Stomach (tissue), 19 donors: ENCODE measurements at places on chromosomes 3 and 15. TPM values are rescaled to one million over a fixed set of nuclear protein-coding genes. Genes with fewer than 3 reads are reported as not detected.

SOX14 gene
- total RNA-seq = not detected

ANKRD63 gene
- not detected for total RNA-seq

DNA sequence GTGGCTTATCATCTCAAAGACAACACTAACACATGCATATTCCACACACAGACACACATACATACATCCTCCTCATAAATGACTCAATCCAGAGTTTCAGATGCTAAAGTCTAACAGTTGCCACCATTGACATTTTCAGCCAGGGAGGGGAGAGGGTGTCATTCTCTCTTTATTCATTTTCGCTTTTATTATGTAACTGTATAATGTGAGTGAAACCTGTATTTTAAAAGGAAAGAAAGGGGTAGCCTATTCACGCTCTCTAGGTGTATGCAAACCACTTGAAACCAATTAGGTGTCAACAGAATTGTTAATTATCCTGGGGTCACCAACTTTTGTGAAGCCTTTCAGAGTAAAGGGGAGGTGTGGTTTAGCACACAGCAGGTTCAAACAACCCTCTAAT is 1282.9 kb downstream of the ROBO2 start:
- H3K36me3 ChIP-seq = no peaks in the 10 kb centered on the region
- DNase-seq = no peak
- no peak overlapping the region for H3K4me3 ChIP-seq
- no peak overlapping the region for H3K27ac ChIP-seq

DNA sequence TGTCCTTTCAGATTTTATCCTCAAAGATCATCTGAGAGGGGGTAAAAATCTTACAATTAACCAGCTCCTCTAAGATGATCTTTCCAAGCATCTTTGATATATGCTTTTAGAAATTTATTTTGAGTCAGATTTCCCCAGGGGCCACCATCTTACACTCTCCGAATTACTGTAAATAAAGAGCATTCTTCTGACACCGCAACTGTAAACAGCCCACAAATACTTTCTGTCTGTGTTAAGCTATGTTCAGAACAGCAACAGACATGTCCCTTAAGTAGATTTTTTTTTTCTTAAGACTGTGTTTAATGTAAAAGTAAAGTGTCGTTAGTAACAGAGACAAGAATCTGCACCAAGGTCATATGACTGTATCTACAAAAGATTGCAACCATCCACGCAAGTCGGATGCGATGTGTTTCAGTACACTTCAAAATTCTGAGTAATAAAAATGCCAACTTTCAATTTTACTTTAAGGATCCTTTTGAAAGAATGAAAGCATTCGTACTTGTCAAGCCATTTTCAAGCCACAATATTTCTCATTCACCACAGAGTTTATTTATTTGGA is 159.0 kb upstream of the KCNH8 start:
- peaks cover 18% of the 10 kb centered on the region for H3K4me1 ChIP-seq
- DNase-seq = no peak
- H3K36me3 ChIP-seq = no peaks in the 10 kb centered on the region
- no peak overlapping the region for H3K27ac ChIP-seq
- H3K27me3 ChIP-seq = no peaks in the 10 kb centered on the region

GRCh38 chr3:127658234-127658633 is 14.5 kb upstream of the ABTB1 start:
- no peaks in the 10 kb centered on the region for H3K36me3 ChIP-seq
- H3K4me1 ChIP-seq = no peaks in the 10 kb centered on the region
- no peak for DNase-seq

GRCh38 chr15:68154923-68155559 is 50.1 kb downstream of the CALML4 start:
- peak; percentile 86 for DNase-seq
- peaks cover 8% of the 10 kb centered on the region for H3K36me3 ChIP-seq
- peaks cover 27% of the 10 kb centered on the region for H3K4me1 ChIP-seq
- H3K27me3 ChIP-seq = no peaks in the 10 kb centered on the region
